ENCODE measurements at places on chromosomes 3 and 15.
A peak's percentile ranks its signal among the peaks of the same experiment; 100 is the strongest.

DNA sequence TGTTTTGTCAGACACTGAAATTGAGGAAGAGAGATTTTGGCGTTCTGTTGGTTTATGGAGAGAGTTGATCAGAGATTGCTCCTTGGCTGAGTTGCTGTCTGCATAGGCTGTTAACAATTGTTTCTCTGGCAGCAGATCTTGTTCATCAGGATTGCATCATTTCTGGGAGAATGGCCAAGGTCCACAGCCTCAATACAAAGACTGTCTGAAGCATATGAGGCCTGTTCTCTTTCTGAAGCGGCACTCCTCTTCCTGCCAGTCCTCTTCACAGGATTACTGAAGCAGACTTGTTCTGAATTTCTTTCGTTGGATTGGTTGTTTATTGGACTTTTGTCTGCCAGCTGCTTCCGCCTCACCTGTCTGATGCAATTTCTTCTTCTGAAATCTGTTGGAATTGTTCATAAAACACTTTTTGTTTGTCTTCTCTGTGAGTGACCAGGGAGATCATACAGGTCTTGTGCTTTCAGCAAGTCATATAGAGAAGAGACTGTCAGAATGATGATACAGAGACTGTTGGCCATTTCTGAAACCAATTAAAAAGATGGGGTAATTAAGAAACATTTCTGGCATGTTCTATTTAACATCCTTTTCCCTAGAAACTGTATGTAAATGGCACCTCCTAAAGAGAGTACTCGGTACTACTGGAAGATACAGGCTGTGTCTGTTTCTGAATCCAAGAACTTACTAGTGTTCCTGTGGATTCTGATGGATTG, 25.5 kb downstream of the SETD5 start:
- peak; percentile 91 for DNase-seq

DNA sequence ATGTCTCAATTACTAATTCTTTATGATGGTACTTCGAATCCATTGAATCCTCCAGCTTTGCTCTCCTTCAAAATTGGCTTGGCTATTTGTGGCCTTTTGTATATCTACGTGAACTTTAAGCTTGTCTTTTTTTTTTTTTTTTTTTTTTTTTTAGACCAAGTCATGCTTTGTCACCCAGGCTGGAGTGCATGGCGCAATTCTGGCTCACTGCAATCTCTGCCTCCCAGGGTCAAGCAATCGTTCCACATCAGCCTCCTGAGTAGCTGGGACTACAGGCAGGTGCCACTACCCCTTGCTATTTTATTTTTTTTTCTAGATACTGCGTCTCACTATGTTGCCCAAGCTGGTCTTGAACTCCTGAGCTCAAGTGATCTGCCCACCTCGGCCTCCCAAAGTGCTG, 7.7 kb upstream of the DIPK2A start:
- no peak for DNase-seq

DNA sequence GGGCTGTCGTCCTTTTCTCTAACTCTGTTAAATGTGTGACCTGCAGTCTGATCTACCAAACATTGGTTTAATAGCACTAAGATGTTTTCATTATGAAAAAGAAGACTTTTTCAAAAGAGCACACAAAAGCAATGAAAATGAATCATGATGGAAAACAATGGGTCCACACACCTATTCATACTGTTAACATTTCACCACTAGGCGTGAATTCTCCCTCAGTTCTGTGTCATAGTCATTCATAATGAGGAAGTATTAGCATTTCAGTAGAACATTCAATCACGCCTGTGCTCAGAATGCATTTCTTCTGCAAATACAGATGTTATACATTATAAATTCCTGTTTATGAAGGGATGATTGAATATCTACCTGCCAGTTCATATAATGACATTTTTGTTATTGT, 35.9 kb downstream of the EIF4E3 start:
- DNase-seq, result no peak

- DNase-seq, result no peak
Observed at GRCh38 chr3:148513096-148513543, 184.6 kb upstream of the AGTR1 start.

DNA sequence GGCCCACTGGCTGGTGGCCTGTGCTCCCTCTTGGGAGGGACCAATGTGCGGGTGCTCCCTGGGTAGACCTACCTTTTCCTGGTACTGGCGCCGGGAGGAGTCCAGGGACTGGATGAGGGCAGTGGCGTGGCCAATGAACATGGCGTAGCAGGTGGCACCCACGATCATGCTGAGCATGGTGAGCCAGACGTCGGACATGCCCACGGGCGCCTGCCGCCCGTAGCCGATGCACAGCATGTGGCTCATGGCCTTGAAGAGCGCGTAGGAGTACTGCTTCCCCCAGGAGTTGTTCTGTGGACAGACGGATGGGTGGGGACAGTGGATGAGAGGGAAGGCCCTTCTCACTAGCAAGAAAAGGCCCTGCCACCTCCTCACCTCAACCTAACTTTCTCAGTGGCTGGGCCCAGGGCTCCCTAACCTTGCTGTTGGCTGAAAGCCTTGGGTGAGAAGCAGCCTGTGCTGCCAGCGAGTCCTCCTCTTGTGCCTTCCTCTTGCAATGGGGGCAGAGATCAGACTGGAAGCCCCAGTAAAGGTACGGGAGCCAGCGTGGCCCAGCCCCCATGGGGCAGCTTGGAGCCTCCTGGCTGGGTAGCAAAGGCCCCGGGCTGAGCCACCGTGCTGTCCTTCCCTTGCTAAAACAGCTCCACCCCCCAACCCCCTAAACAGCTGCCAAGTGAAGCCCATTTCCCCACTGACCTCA, 39.1 kb downstream of the HCN4 start:
- no peak for DNase-seq

DNA sequence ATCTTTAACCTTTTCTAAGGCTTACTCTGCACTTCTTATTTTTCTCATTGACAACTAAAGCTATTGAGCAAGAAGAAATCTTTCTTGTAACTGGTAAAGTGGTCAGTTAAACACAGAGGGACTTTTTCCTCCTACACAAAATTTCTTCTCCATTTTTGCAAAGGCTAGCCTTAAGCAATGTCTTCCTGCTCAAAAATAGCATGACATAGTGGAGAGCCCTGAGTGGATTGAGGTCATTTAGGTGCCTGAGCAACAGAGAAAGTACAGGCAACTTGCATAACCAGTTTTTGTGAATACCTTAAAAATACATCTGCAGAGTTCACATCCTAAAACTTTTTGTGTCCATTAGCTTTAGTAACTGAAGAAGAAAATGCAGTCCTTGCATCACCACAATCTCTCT, 144.7 kb upstream of the TTC14 start:
- DNase-seq, result no peak

DNA sequence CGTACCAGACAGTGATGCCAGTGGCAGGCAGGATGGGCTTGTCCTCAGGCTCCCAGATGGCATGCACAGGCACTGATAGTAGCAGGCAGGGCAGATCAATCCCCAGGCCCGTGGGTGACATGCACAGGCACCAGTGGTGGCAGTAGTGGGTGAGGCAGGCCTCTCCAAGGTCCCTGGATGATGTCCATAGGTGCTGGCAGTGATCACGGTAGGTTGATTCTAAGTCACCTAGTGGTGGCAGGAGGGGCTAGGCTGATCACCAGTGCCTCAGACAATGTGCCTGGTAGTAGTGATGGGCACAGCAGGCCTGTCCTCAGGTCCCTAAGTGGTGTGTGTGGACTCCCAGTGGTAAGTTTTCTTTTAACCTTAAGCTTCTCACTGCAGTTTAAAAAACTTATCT, 19.6 kb downstream of the CEP63 start:
- DNase-seq, result no peak

GRCh38 chr15:80811781-80812315, 32.7 kb downstream of the CEMIP start:
- no peak for DNase-seq

DNA sequence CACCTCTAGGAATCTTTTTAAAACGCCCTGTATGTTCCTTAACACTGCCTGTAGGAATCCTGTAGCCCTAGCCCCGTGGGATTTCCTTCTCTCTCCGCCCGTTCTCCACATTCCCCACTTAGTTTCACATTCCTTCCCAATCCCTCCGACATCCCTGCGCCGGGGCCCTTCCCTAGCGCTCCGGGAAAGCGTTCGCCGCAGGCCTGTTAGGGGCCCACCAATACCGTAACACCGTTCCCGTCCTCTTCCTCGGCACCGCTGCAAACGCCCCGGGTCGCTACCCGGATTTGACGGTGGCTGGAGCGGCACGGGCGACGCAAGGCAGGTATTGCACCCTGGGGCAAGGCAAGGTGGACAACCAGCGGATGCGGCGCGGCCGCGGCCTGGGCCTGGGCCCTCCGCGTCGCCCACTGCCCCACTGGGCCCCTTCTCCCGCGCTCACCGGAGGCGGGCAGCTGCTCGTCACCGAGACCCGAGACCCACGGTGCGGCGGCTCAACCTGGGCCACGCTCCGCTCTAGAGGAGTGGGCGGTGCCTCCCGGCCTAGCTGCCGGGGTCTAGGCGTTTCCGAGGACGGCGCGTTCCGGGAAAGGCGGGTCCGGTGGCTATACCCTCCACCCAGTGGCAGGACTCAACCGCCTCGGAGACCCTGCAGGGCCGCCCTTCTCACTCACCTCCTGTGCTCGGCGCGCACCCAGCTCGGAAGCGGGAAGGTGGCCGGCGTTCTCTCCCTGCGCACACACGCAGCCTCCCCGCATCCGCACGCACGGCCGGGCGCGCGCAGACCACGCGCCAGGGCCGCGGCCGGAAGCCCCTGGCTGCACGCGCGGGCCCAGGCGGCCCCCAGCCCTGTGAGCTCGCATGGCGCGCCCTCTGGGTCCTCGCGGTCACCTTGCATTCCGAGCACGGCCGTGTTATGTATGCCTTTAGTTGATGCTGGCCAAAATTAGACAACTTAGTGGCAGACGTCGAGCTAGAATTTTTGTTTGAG, at the start of gene B3GALNT1:
TSS of gene B3GALNT1 (minus strand) at position 789 of the 991 bp plus-strand sequence. CDS start 18,595 bp downstream, outside the sequence.
- peak; percentile 29 for DNase-seq

GRCh38 chr3:20310629-20311028, 124.6 kb upstream of the SGO1 start:
- no peak for DNase-seq

DNA sequence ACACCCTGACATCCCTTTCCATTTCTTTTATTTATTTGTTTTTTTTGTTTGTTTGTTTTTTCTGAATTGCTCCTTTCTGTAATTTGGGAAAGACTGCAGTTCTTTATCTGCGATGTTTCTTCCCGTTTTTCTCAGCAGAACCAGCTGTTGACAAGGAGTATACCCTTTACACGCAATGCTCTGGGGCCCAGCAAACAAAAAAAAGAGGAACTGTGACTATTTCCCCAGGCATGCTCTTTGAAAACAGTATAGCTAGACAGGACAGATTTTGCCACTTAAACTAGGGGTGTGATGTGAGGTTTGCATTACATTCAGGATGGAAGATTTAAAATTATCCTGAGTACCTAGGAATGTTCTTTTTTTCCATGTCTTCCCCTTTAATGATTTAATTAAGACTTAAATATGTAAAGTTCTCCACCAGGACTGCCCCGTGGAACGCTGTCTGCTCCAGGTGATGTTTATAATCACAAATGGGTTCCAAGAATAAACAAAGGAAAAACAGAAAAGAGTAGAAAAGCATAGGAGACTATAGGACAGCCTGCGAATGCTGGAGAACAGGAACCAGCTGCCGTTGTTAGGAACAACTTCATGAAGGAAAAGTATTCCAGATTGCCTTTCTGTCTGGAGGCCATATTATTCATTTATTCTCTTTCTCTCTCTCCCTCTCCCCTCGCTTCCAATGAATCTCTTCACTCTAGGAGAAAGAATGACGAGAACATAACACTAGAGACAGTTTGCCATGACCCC, 43.3 kb downstream of the TGFBR2 start:
- DNase-seq, result peak; percentile 34

- DNase-seq, result no peak
Observed at GRCh38 chr3:169094204-169094603, 569.3 kb downstream of the MECOM start.

DNA sequence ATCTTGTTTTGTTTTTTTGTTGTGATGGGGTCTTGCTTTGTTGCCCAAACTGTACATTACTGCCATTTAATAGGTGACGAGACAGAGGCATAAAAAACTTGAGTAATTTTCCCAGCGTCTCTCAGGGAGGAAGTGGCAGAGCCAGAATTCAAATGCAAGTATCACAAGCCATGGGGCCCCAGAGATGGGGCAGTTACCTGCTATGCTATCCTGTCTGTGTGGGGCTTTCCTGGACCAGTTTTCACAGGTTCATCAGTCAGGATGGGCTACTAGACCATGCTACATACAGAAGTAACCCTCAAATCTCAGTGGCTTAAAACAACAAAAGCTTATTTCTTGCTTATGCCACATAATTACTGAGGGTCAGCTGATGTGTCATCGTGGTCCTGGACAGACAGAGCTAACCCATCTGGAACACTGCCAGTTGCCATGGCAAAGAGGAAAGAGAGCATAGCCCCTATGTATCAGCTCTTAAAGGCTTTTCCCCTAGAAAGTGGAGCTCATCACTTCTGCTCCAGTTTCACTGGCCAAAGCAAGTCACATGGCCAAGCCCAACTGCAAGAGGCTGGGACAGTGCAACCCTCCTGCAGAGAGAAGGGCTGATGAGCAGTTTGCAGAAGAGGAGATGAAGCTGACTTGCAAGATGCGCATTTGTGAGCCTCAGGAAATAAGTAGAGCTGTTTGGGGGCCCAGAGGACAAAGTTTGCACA, 31.7 kb upstream of the SYNM start:
- no peak for DNase-seq

GRCh38 chr15:80832686-80833085, 53.5 kb downstream of the CEMIP start:
- no peak for DNase-seq

DNA sequence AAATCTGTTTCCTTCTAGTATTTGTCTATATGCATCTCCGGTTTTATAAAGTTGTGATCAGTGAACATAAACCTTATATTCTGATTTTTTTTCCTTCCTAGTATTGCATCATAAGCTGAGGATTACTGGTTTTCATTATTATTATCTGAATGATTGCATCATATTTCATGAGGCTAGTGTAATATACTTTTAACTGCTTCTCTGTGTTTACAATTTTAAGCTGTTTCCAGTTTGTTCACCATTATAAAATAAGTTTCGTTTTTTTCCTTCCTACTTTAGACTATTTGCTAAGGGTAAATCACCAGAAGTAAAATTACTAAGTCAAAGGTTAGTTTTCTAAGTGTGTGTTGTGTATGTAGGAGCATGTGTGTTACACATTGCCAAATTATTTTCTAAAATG, 20.2 kb downstream of the SEMA6D start:
- DNase-seq, result no peak

GRCh38 chr3:51547274-51547673, 8.8 kb downstream of the RAD54L2 start:
- no peak for DNase-seq

DNA sequence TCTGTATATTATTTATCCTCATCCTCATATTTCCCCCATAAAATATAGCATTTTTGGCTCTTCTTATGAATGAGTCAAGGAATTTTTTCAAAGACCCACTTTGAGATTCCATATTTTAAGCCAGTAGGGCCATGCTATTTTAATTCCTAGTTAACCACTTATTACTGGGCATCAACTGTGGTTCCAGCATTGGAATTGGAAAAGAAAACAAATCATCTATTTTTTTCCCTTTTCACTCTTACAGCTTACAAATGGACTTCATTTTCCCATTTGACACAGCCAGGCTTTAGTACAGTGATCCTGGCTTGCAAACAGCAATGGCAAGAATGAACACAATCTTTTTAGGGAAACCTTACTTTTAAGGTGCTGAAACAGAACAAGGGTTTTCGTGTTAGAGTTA, 19.4 kb upstream of the PLCL2 start:
- DNase-seq, result no peak

GRCh38 chr3:27907929-27908328, 185.8 kb upstream of the EOMES start:
- DNase-seq, result no peak

- DNase-seq, result peak; percentile 29
Observed at GRCh38 chr3:158152186-158152585, 42.3 kb downstream of the RSRC1 start.

Data from GM04503 (cell line).